ENCODE measurements at places on chromosomes 2 and 18.

DNA sequence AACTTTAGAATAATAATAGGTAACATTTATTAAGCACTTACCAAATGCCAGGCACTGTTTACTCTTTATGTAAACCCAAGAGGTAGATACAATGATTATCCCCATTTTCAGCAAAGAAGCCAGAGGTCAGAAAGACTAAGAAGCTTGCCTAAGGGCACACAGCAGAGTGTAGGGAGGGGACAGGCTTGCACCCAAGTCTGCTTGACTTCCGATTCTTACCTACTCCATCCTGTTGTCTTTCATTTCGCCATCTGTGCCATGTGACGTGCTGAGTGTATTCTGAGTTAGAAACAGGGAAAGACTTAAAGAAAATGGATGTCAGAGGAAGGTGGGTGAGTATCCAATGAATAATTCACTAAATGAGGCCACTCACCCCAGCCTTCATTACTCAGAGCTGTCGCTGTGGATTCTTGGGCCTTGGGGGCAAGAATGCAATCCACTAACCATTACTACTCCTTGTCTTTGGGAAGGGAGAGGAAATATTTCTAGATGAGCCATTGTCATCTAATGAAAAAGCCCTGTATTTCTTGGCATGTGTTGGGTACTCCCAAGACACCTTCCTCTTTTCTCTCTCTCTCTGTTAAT is 76.4 kb upstream of the BCL11A start:
- no peak for DNase-seq

- no peak for DNase-seq
These were observed 81.2 kb downstream of the NEDD4L start for GRCh38 chr18:58125183-58125582.

- DNase-seq = no peak
These were observed 56.8 kb downstream of the PMS1 start for GRCh38 chr2:189841019-189841418.

DNA sequence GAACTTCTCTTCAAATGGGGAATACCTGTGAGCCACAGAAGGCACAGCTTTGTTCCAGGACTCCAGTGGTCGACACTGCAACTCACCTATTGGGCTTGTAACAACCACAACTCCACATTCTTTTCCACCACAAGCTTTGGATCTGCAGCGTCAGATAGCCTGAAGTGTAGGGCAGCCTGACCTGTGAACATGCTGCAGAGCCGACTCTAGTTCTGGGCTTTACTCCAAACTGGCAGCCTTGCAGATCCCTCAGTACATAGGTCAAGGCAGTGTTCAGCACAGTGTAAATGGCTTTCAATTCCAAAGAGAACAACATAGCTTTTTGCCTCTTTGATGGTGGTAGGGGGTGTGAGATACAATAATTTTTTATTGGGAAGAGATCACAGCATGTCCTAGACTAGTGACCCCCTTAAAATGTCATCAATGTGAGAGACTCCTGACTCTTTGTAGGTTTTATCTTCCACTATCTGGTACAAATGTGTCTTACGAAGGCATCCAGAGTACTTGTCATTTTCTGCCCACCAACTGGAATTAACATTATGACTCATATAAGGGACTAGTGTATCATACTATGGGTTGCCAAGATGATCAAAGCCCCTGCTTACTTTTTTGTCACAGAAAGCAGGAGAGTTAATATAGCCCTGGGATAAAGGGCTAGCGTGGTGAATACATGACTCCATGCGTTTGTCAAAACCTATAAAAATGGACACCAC is 149.8 kb downstream of the COPS8 start:
- DNase-seq = no peak

DNA sequence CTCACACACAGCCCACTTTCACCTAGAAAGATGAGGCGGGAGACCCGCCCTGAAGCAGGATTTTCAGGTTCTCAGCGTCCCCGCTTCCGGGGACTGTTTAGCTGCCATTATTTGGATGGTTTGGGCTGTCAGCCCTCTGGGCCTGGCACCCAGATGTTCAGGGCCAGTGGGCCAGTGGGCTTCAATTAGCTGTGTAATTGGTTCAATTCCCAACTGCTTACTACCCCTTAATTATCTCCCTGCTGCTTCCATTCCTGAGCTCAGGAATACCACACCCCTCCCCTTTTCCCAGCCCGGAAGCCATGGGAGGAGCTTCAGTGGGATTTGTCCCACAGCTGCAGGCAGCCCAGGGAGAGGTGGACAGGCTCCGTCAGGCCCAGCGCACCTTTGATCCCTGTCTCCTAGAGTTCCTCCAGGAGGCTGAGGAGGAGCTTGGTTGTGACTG is 114.1 kb upstream of the MYCN start:
- no peak for DNase-seq

GRCh38 chr18:22098563-22098989 is 70.8 kb upstream of the GATA6 start:
- no peak for DNase-seq

DNA sequence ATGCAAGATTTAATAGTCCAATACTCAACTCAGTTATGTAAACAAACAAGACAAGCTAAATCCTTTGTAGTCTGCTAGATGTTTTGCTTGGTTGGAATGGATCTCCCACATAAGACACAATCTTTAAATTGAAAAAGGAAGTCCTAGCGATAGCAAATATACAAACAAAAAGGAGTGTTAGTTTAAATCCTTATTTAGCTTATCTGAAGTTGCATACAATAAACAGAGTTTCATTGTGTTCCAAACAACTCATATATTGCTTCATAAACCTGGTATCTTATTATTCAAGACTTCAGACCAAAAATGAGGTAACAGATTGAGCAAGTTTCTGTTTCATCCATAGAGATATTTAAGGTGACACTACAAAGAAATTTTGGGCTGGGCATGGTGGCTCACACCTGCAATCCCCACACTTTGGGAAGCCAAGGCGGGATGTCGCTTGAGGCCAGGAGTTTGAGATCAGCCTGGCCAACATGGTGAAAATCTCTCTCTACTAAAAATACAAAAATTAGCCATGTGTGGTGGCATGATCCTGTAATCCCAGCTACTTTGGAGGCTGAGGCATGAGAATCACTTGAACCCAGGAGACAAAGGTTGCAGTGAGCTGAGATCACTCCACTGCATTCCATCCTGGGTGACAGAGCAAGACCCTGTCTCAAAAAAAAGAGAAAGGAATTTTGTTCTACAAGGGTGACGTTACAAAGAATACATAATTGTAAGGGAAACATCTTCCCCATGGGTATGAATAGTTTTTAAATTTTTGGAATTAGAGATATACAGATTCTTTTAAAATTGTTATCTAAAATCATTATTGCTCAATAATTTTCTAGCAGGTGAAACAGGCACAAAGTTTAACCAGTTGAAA is 150.5 kb upstream of the L3MBTL4 start:
- DNase-seq = no peak

DNA sequence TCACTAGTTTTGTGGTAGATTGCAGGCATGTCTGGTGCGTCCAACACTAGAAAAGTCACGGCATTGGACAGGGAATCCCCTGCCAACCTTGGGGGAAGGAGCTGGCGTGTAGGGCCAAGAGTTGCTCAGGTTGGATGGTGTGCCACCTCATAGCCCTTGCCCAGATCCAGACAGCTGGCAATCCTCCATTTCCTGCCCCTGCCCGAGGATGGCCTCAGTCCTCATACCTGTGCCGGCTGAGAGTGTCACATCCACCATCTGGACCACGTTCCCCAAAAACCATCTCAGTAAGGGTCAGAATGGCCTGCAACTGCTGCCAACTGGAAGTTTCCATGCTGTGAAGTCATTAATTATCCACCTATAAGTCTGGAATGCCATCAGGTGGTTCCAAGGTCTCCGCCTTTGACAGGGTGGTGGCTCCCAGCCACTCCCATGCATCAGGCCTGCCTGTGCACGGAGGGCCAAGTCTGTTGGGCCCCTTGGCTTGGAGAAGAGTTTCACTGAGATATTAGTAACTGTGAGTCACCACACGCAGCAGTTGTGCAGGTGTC is 55.0 kb downstream of the IMPA2 start:
- DNase-seq = no peak

- DNase-seq = no peak
These were observed 432.4 kb downstream of the DCDC2C start for GRCh38 chr2:4135765-4136164.
